ENCODE measurements at places on chromosomes 6 and 20. TPM values are rescaled to one million over a fixed set of nuclear protein-coding genes. Genes with fewer than 3 reads are reported as not detected.
A peak's percentile ranks its signal among the peaks of the same experiment; 100 is the strongest.

Gene METTL24
- not detected for polyA plus RNA-seq

DNA sequence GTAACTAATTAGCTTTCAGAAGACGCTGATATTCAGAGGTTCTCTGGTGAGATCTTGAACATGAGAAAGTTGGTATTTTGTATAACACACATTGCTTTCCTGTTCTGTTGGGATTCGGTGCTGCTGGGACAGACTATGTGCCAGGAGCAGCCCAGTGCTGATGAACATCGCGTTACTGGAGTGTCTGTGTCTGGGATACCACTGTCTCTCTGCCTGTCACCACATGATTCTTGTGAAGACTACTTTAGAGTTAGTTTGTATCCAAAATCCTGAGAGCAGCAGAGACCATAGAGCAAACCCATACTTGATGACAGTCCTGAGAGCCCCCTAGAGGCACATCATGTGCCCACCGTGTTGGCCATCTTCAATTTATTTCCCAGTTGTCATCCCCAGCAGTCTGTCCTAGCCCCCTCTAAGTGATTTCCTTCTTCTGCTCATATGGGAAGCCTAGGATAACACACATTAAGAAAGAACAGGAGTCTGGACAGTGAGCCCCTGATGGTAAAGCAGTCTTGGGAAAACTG is 41.8 kb upstream of the TINAG start:
- DNase-seq = no peak

Gene RAD21L1
- not detected for polyA plus RNA-seq

- no peak for DNase-seq
Measured at GRCh38 chr20:8860011-8860495, 208.8 kb upstream of the PLCB4 start.

- DNase-seq = no peak
Measured at GRCh38 chr6:79814940-79815339, 132.4 kb downstream of the ELOVL4 start.

Gene GFRA4
- polyA plus RNA-seq = not detected

Gene PKIB
- not detected for polyA plus RNA-seq

- DNase-seq = no peak
Measured at GRCh38 chr6:112910256-112910655, 563.1 kb downstream of the RFPL4B start.

DNA sequence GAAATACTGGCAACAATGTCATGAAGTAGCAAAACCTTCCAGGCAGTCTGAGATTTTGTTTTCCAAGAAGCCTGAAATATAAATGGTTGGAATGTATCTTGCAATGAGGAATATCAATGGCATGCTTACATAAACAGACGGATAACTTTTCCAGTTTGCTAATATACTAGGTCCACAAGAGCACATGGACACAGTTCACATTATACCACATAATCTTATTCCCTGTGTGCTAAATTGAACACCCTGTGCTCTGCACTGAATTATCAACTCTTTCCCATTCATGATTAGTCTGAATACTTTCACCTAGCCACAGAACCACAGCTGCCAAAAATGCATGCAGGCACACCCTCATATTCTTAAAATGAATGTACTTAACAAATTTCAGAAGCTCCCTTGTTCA is 274.3 kb downstream of the COL12A1 start:
- DNase-seq = no peak

- no peak for DNase-seq
Measured at GRCh38 chr6:8760951-8761350, 325.6 kb upstream of the SLC35B3 start.

DNA sequence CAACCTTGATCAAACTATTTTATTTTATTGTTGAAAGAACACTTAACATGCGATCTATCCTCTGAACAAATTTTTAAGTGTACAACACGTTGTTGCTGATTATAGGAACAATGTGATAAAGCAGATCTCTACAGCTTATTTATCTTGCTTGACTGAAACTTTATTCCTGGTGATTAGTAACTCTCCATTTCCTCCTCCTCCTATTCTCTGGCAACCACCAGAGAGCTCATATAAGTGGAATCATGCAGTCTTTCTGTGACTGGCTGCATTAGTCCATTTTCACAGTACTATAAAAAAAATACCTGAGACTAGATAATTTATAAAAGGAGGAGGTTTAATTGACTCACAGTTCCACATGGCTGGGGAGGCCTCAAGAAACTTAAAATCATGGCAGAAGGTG is 218.1 kb downstream of the LRFN2 start:
- no peak for DNase-seq

GRCh38 chr6:3822747-3823445 is 26.3 kb upstream of the FAM50B start:
- no peak for DNase-seq

GRCh38 chr6:33208091-33208967 is at the start of gene RING1:
TSS of gene RING1 (plus strand) at chr6:33208500. CDS start at chr6:33208823, 323 bp downstream.
- DNase-seq = peak; percentile 87

- DNase-seq = no peak
Measured at GRCh38 chr20:507006-507758, 36.4 kb downstream of the CSNK2A1 start.

Gene GABRR1
- not detected for polyA plus RNA-seq

DNA sequence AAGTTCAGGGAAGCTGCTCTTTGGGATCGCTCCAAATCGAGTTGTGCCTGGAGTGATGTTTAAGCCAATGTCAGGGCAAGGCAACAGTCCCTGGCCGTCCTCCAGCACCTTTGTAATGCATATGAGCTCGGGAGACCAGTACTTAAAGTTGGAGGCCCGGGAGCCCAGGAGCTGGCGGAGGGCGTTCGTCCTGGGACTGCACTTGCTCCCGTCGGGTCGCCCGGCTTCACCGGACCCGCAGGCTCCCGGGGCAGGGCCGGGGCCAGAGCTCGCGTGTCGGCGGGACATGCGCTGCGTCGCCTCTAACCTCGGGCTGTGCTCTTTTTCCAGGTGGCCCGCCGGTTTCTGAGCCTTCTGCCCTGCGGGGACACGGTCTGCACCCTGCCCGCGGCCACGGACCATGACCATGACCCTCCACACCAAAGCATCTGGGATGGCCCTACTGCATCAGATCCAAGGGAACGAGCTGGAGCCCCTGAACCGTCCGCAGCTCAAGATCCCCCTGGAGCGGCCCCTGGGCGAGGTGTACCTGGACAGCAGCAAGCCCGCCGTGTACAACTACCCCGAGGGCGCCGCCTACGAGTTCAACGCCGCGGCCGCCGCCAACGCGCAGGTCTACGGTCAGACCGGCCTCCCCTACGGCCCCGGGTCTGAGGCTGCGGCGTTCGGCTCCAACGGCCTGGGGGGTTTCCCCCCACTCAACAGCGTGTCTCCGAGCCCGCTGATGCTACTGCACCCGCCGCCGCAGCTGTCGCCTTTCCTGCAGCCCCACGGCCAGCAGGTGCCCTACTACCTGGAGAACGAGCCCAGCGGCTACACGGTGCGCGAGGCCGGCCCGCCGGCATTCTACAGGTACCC is at the start of gene ESR1:
Gene ESR1, plus strand, starts transcription at position 170 of the 858 bp plus-strand sequence. Its CDS starts 231 bp downstream, at position 401.
- DNase-seq = no peak

GRCh38 chr20:13008761-13009681 is at the start of gene SPTLC3:
TSS of gene SPTLC3 (plus strand) at chr20:13008972. CDS start at chr20:13009268, 296 bp downstream.
- DNase-seq = no peak

DNA sequence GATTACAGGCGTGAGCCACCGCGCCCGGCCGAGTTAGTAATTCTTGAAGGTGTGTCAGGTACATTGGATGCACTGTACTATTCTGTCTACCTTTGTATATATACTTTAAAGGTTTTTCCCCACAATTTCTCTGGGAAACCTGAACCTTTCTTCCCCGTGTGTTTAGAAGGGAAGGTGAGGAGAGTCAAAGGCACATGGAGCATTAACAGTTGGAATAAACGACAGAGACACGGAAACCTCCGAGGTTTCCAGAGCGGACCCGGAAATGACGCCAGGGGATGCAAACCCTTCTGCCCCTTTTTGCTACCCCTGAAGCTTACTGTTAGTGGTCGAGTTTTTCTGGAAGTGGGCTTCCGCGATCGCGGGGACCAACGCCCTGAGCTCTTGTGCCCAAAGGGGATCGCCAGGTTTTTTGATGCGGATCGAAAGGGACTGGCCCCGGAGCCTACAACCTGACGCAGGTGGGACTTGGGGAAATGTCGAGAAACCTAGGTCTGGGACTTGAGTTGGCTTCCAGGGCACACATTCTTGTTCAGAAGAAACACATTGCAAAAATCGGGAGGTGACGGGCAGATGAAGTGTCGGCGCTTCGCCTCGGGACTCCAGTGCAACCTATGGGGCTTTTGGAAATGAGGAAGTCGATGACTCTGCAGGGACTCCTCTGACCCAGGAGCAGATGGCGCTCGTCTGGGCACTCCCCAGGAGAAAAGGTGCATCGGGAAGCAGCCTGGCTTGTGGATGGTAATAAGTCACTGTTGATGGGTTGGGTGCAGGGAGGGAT is 218.2 kb downstream of the OR2B2 start:
- no peak for DNase-seq

DNA sequence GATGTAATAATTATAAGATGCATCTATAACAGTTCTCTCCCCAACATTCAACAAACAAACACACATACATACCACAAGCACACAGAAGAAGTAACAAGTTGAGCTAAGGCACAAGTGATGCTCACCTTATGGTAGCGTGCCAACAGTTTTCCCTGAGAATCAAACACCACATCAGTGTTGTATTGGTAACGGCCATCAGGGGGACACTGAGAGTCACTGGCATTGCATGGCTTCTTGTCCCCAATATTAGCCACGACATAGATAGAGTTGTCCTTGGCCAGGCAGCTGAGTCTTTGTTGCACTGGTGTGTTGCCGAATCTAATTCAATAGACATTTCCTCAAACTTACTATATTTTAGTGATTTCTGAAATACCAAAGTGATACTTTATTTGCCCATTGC is 14.8 kb upstream of the VNN1 start:
- no peak for DNase-seq

DNA sequence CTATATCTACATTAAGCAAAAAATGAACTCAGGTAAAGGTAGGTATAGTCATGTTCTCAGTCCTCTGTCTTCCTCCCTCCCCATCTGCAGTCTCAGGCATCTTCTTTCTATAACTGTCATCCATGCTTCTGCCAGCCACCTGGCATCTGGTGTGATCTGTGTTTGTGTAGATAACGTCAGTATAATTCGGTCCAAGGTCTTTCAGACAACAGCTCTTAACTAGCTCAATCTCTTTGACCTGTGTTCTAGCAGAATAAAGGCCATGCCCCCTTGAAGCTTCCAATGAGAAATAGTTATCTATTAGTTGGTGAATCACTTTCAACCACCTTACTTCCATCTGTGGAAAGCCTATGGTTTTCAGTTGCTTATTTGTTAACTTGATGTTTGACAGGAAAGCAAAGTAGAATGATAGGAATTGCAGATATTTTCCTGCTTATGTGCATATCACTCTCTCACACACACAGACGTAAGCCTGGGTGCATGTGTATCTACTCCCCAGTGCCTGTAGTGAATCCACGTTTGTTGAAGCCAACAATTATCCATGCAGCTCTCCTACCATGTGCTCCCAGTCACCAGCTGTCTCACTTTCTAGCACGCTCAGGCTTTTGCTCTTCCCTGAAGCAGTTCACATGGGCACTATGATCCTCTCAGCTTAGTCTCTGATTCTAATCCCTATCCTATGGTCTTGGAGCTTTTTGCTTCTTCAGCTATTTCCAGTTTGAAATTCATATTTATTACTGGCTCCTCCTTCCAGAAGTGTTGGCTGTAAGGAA is 433.7 kb upstream of the MANEA start:
- DNase-seq = no peak

GRCh38 chr6:168092541-168092940 is 13.5 kb upstream of the FRMD1 start:
- no peak for DNase-seq

DNA sequence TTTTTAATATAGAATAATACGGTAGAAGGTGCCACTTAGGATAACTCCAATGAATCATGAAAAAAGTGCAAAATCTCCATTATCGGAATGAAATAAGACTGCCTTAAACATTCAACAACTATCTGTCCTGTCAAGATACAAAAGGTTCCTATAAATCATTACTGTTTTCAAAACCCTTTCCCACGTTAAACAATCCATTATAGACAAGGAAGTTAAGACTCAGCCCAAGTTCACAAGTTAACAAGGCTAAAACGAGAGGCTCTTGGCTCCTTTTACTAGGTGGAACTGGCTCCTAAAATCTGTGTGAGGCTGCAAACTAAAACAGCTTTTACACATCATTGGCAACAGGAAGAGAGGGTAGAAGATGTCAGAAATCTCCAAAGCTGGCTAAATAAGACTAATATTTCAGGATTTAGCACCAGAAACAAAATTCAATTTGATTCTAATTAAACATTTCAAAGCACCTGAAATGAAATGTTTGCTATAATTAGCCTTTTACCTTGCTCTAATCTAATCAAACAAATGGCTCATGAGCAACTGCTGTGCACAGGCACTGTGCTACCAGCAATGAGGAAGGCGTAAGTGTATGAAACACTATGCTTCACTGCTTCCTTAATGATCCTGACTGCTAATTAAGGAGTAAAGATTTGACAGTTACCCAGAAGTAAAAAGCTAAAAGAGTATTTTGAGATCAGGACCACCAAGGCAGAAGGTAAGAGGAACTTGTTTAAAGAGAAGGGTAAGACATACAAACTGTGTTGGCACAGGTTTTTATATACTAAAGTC is 109.7 kb downstream of the DST start:
- no peak for DNase-seq

GRCh38 chr20:48738399-48739304 is 89.1 kb downstream of the PREX1 start:
- DNase-seq = peak; percentile 74

DNA sequence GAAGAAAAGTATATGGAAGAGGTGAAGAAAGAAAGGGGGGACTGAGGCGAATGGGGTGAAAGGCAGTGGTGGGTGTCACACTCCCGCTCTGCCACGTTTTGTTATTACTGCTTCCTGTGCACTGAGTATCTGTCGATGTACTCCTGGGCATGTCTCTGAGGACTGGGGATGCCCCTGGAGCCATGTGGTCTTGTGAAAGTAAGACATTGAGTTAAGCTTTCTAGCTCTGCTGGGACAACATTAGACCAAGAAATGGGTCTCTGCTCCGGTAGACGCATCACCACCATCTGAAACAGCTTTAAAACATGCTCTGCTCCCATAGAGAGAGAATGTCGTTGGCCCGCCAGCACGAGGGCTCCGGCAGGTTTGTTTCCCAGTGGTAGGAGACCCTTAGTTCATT is 40.0 kb downstream of the IRF4 start:
- DNase-seq = no peak

DNA sequence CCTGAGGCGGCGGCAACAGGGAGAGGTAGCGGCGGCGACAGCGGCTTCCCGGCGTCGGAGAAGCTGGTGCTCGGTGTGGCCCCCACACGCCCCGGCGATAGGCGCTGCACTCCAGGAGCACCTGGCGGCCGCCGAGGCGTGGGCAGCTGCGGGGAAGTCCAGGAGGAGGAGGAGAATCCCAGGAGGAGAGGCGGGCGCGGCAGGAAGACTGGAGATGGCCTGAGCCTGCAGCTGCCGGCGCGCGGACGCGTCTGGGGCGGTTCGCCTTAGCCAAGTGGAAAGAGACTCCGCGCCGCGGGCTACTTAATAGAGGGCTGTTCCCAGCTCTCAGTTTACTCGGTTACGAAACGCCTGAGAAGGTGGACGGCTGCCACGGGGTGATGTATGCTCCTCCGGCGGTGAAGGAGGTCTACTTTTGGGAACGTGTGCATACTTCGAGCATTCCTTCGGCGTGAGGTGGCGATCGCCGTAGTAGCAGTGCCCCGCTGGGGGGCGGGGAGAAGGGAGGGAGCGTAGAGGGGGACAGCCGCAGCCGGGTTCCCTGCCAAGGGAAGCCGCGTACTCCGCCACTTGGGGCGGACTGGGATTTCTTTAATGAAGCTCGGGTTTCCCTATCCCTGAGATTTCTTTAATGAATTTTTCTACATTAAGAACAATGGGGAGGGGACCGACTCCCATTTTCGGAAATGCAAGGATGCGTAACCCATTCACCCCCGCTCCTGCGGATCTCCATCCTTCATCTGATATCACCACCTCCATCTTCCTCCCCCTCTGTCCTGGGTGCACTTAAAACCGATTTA is at the start of gene COL12A1:
Gene COL12A1, minus strand, starts transcription at position 278 of the 800 bp plus-strand sequence. CDS start 3,261 bp downstream, outside the sequence.
- DNase-seq = peak; percentile 12
